ENCODE measurements at places on chromosomes 13 and 19.

- DNase-seq: no peak
Measured at GRCh38 chr13:68428292-68428691, 1198.2 kb upstream of the PCDH9 start.

- no peak for DNase-seq
Measured at GRCh38 chr13:109198585-109198984, 569.2 kb downstream of the MYO16 start.

DNA sequence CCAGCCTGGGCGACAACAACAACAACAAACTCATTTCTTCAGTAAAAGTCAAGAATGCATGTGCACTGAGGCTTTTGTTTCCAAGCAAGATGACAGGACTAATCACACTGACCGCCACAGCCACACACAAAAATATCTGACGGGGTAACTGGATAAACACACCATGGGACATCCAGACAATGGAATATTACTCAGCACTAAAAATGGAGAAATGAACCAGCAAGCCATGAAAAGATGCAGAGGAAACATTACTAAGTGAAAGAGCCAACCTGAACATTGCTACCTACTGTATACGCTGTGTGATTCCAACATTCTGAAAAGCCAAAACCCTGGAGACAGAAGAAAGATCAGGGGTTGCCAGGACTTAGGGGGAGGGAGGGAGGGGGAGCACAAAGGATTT is 36.7 kb downstream of the FAAP24 start:
- no peak for DNase-seq

GRCh38 chr13:41565216-41565615 is 107.9 kb downstream of the RGCC start:
- DNase-seq: peak; percentile 16

- DNase-seq: no peak
Measured at GRCh38 chr13:27981006-27981708, 7.3 kb downstream of the URAD start.

All from RKO (cell line).